ENCODE measurements at places on chromosomes 4 and X.

DNA sequence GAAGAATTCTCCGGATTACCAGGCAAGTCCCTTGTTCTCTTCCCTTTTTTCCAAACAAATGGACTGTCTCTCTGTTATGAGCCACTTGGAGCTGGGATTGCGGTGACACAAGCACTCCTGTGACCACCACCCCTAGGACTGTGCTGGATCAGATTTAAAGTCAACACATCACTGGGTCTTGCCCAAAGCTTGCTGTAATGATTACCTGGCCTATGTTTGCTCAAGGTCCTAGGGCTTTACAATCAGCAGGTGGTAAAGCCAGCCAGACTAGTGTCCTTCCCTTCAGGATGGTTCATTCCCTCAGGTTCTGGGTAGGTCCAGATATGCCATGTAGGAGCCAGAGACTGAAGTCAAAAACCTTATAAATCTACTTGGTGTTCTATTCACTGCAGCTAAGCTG lies 144.7 kb downstream of the COX18 start:
- no peaks in the 10 kb centered on the region for H3K36me3 ChIP-seq
- H3K4me3 ChIP-seq = no peak overlapping the region
- no peak overlapping the region for H3K27ac ChIP-seq
- no peak for DNase-seq

DNA sequence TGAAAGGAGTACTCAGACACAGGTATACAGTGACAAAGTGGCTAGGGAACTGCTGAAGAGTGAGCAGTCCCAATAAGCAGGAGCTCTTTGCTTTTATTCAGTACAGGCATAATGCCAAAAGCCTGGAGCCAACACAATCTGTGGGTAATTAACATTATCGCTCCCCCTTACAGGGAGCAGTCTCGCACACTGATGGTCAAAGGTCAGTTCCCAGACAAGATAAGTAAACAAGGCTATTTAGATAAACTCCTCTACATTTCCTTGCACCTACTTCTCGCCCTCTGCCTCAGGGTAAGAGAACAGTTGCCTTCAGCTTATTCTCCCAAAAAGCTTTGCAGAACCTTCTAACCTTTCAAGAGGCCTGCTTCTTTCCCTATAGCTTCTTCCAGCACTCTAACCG lies 73.9 kb upstream of the TAF9B start:
- H3K4me3 ChIP-seq = no peak overlapping the region
- DNase-seq = no peak
- H3K27me3 ChIP-seq = no peaks in the 10 kb centered on the region
- no peak overlapping the region for H3K27ac ChIP-seq

DNA sequence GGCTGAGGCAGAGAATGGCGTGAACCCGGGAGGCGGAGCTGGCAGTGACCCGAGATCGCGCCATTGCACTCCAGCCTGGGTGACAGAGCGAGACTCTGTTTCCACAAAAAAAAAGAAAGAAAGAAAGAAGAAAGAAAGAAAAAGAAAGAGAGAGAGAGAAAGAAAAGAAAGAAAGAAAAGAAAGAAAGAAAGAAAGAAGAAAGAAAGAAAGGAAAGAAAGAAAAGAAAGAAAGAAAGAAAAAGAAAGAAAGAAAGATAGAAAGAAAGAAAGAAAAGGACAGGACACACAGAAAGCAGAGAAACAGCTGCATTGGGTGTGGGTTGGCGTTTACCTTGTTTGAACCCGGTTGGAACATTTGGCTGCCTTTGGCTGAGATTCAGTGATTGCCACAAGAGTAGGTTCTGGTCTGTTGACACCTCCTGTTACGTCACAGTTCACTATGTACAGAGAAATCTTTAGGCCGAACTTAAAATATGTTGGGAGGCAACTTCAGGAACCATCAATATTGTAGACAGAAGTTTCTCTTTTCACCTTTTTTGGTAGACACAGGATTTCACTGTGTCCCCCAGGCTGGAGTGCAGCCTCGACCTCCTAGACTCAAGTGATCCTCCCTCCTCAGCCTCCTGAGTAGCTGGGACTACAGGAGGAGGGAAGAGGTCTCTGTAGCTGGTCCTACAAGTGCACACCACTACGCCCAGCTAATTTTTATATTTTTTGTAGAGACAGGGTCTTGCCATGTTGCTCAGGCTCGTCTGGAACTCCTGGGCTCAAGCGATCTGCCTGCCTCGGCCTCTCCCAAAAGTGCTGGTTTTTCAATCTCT lies 16.3 kb upstream of the PLCXD1 start:
- DNase-seq = peak; percentile 25
- H3K4me1 ChIP-seq = peaks cover 26% of the 10 kb centered on the region
- H3K4me3 ChIP-seq = no peak overlapping the region

GRCh38 chrX:151790481-151791160 lies 56.1 kb downstream of the CNGA2 start:
- H3K4me1 ChIP-seq = no peaks in the 10 kb centered on the region
- no peaks in the 10 kb centered on the region for H3K36me3 ChIP-seq
- H3K4me3 ChIP-seq = no peak overlapping the region
- H3K27me3 ChIP-seq = no peaks in the 10 kb centered on the region

- no peaks in the 10 kb centered on the region for H3K27me3 ChIP-seq
- no peaks in the 10 kb centered on the region for H3K36me3 ChIP-seq
- H3K4me1 ChIP-seq = peaks cover 46% of the 10 kb centered on the region
- H3K4me3 ChIP-seq = no peak overlapping the region
These were observed 135.5 kb downstream of the AFAP1 start for GRCh38 chr4:7803992-7804755.

- no peak overlapping the region for H3K4me3 ChIP-seq
- H3K27me3 ChIP-seq = no peaks in the 10 kb centered on the region
- no peak for DNase-seq
- H3K4me1 ChIP-seq = no peaks in the 10 kb centered on the region
- no peaks in the 10 kb centered on the region for H3K36me3 ChIP-seq
These were observed 611.4 kb downstream of the KCTD8 start for GRCh38 chr4:43837171-43837570.

DNA sequence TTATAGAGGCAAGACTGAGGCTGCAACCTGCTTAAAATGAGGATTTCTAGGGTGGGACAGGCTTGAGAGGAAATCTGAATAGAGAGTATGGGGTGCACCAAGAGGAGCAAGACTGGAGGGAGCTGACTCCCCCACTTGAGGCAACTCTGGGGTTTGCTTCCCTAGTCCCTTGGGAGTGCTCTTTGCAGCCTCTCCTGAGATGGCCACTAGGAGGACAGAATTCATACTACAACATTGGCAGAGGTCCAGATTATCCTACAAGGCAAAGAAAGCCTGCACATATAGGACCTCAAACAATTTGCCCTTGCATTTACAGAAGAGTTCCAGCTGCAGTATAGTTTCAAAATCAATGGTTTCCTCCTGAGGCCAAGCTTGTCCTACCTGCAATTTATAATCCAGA lies 830.9 kb downstream of the TECRL start:
- H3K4me3 ChIP-seq = no peak overlapping the region
- no peaks in the 10 kb centered on the region for H3K27me3 ChIP-seq
- no peak for DNase-seq
- no peaks in the 10 kb centered on the region for H3K4me1 ChIP-seq
- H3K27ac ChIP-seq = no peak overlapping the region
- H3K36me3 ChIP-seq = no peaks in the 10 kb centered on the region

DNA sequence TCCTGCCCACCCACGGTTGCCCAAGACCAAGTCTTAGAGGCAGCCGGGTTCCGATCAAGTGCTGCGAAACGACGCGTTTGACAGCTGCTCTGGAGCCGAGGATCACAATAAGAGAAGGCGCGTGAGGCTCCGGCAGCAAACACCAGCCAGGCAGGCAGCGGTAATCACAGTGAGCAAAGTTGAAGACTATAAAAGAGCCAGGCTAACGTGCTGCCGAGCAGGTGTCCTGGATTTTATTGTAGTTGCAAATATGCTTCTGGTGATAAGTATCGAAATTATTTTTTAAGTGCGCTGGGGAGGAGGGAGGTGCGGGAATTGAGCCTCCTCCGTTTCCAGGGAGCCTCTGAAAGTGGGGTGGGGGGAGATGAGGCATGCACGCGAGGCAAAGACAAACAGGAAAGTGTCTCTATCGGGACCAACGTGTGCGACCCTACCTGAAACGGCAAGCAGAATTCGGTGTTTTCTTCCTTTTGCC lies 590 bp downstream of the GABRA2 start:
- peaks cover 3% of the 10 kb centered on the region for H3K27me3 ChIP-seq
- no peak overlapping the region for H3K4me3 ChIP-seq

GRCh38 chr4:129131343-129131742 lies 35.4 kb downstream of the C4orf33 start:
- DNase-seq = no peak
- H3K4me3 ChIP-seq = no peak overlapping the region
- H3K27me3 ChIP-seq = no peaks in the 10 kb centered on the region
- no peaks in the 10 kb centered on the region for H3K36me3 ChIP-seq
- H3K27ac ChIP-seq = no peak overlapping the region

DNA sequence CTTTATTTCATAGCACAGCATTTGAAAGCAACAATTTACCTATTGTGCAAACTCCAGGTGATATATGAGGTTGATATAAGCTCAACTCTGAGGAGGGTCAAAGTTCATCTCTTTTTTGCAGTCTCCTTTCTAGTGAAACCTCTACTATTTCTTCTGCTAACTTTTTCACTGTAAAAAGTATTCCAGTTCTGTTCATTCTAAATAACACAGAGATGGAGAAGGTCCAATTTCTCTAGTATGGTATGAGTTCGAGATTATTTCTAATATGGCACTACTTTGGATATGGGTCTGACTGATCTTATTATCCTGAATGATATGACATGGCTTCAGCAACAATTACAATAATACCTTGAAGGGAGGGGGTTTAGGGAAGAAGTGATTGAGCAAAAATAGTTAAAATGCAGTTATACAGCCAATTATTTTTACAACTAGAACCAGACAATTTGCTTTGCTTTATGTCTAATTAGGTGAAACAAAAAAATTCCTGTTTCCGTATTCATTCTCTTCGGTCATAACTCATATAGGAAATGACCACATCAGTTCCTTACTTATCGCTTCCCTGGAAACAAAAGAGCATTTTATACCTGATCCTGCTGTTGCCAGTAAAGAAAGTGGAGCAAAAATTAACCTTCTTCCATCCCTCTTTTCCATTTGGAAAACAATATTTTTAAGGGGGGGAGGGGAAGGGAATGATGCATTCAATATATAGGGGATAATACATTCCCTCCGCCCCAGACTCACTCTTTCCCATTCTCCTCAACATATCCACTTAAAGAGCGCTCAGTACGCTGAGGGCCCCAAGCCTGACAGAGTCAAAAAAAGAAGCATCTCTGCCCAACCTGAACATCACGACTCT lies 1.0 kb downstream of the TBC1D9 start:
- DNase-seq = no peak
- H3K4me3 ChIP-seq = peak overlapping the region; percentile 62

- H3K27me3 ChIP-seq = no peaks in the 10 kb centered on the region
- no peak for DNase-seq
- H3K4me3 ChIP-seq = no peak overlapping the region
These were observed 70.2 kb downstream of the CLDN22 start for GRCh38 chr4:183249854-183250253.

- no peaks in the 10 kb centered on the region for H3K36me3 ChIP-seq
- H3K4me3 ChIP-seq = no peak overlapping the region
- DNase-seq = no peak
- no peak overlapping the region for H3K27ac ChIP-seq
- no peaks in the 10 kb centered on the region for H3K4me1 ChIP-seq
These were observed 72.0 kb downstream of the TSPAN5 start for GRCh38 chr4:98586291-98586961.

- H3K4me1 ChIP-seq = no peaks in the 10 kb centered on the region
- H3K36me3 ChIP-seq = no peaks in the 10 kb centered on the region
- peak; percentile 68 for DNase-seq
- no peaks in the 10 kb centered on the region for H3K27me3 ChIP-seq
- peak overlapping the region; percentile 47 for H3K27ac ChIP-seq
These were observed 108.4 kb upstream of the ATXN3L start for GRCh38 chrX:13428053-13428786.

DNA sequence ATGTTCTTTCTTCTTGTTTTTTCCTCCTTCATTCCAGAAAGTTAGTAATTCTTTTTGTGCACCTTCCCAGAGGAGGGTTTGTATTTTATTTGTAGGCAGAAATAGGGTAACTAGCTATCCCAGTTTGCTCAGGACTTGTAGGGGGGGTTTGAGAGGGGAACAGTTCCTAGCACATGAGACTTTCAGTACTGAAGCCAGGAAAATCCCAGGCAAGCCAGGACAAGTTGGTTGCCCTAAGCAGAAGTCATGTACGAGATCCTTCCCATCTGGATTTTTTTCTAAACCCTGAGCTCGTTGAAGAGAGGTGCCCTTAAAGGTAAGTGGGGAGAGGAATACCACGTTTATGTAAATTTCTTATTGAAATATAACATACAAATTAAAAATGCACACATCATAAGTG lies 15.6 kb upstream of the TAB3 start:
- H3K27me3 ChIP-seq = no peaks in the 10 kb centered on the region
- DNase-seq = no peak
- no peak overlapping the region for H3K4me3 ChIP-seq

- no peak overlapping the region for H3K4me3 ChIP-seq
- H3K27me3 ChIP-seq = no peaks in the 10 kb centered on the region
- H3K36me3 ChIP-seq = no peaks in the 10 kb centered on the region
These were observed 132.8 kb downstream of the DTHD1 start for GRCh38 chr4:36414248-36414647.

- H3K27ac ChIP-seq = no peak overlapping the region
- H3K4me3 ChIP-seq = no peak overlapping the region
- DNase-seq = no peak
- H3K36me3 ChIP-seq = no peaks in the 10 kb centered on the region
These were observed 10.9 kb upstream of the MAN2B2 start for GRCh38 chr4:6563935-6564645.

DNA sequence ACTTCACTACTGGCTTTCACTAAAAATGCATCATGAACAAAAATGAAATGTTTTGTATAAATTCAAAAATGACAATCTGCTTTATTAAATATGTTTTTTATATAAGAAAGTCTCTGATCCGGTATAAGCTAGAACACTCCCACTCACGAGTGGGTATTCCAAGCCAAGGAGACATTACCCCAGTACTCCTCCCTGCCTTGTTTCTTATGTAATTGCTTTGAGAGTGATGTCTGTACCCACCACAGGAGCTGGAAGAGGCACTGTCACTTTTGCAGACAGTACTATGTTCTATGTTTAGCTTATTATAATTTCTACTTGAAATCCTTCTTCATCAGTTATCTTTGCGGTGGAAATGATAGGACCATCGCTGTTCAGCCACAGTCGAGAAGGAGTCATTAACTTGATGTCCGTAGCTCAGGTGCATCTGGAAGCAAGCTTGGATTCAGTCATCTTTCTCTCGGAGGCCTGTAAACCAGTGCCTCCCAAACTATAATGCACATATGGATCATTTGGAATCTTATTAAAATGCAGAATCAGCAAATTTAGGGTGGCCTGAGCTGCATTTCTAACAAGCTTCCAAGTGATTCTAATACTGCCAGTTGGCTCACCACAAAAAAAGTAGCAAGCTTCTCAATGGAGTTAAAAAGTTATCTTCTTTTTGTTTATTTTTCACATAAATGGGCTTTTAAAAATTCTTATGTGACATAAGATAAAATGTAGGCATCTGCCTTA lies 396.4 kb downstream of the GRIA2 start:
- no peak overlapping the region for H3K27ac ChIP-seq
- DNase-seq = no peak
- H3K4me1 ChIP-seq = no peaks in the 10 kb centered on the region
- H3K4me3 ChIP-seq = no peak overlapping the region

- no peaks in the 10 kb centered on the region for H3K36me3 ChIP-seq
- no peak overlapping the region for H3K4me3 ChIP-seq
- peak overlapping the region; percentile 89 for H3K27ac ChIP-seq
- H3K27me3 ChIP-seq = no peaks in the 10 kb centered on the region
- DNase-seq = no peak
These were observed 60.5 kb downstream of the TMA16 start for GRCh38 chr4:163554870-163555465.

GRCh38 chr4:152039023-152039481 lies 278.2 kb upstream of the GATB start:
- no peak for DNase-seq
- no peak overlapping the region for H3K27ac ChIP-seq
- H3K27me3 ChIP-seq = no peaks in the 10 kb centered on the region
- no peaks in the 10 kb centered on the region for H3K4me1 ChIP-seq

Data from spleen (tissue), 13 donors.